ENCODE measurements at places on chromosomes 3 and 15. TPM values are rescaled to one million over a fixed set of nuclear protein-coding genes. Genes with fewer than 3 reads are reported as not detected.

- no peak overlapping the region for H3K27ac ChIP-seq
- H3K4me1 ChIP-seq, result peaks cover 8% of the 10 kb centered on the region
- no peaks in the 10 kb centered on the region for H3K27me3 ChIP-seq
- H3K36me3 ChIP-seq, result peaks cover 44% of the 10 kb centered on the region
These were observed 4.4 kb downstream of the DALRD3 start for GRCh38 chr3:49013738-49014660.

DNA sequence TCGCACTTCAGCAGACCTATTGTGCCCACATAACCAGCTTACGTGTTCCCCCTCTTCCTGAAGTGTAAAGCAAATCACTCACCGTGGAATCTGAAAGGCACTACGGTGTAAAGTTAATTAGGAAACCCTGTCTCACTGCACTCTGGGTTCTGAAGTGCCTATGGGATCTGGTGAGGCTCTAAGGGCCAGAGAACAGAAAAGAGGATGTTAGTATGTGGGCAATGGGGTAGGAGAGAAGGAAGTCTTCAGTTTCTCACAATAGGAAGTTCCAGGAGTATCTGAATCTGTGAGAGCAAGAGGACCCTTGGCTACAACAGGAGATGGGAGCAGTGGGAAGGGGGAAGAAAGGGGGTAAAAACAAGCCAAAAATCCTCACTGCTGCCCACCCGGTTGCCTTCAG, 71.4 kb downstream of the ITGB5 start:
- H3K27ac ChIP-seq, result no peak overlapping the region
- H3K27me3 ChIP-seq, result peaks cover 20% of the 10 kb centered on the region
- DNase-seq, result no peak
- H3K4me1 ChIP-seq, result peaks cover 2% of the 10 kb centered on the region

DNA sequence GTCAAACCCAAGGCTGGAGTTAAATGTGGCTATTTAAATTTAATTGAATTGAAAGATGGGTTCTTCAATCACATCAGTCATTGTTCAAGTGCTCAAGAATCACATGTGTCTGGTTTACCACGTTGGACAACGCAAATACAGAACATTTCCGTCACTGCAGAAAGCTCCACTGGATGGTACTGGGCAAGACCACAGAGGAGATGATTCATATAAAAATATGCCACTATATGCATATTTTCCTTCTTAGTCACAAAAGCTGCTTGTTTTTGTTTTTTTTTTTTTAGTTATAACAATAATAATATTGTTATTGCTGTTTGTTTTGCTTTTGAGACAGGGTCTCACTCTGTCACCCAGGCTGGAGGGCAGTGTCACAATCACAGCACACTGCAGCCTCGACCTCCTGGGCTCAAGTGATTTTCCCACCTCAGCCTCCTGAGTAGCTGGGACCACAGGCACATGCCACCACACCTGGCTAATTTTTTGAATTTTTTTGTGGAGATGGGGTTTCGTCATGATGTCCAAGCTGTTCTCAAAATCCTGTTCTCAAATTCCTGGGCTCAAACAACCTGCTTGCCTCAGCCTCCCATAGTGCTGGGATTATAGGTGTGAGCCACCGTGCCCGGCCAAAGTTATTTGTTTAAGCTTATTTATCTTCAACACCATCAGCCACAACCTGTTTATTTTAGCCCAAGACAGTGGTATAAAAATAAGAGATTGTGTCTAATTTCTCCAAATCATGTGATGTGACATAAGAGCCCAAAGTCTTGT, 19.4 kb downstream of the RTP3 start:
- H3K4me3 ChIP-seq, result no peak overlapping the region
- H3K27ac ChIP-seq, result no peak overlapping the region
- no peak for DNase-seq

Gene TGM4
- not detected for total RNA-seq

- no peak overlapping the region for H3K4me3 ChIP-seq
- H3K4me1 ChIP-seq, result peaks cover 41% of the 10 kb centered on the region
- no peaks in the 10 kb centered on the region for H3K27me3 ChIP-seq
These were observed 63.1 kb downstream of the TBL1XR1 start for GRCh38 chr3:177133860-177134815.

GRCh38 chr3:143070977-143071551, 48.5 kb upstream of the CHST2 start:
- no peaks in the 10 kb centered on the region for H3K4me1 ChIP-seq
- H3K27ac ChIP-seq, result no peak overlapping the region
- H3K27me3 ChIP-seq, result peaks cover 1% of the 10 kb centered on the region

GRCh38 chr15:56953790-56954189, 35.3 kb downstream of the TCF12 start:
- DNase-seq, result no peak
- H3K4me3 ChIP-seq, result no peak overlapping the region
- H3K27ac ChIP-seq, result no peak overlapping the region

Data from activated T-helper 2 cell treated with anti-CD3 and anti-CD28 coated beads, Interferon-gamma antibody, Interleukin-2, Interleukin-4, amounts not matched to agents 10 μg/mL and 5 μg/mL and 100 μg/mL, durations not matched to agents 14 hours and 24 hours and 36 hours (primary cell).